CD8-positive, alpha-beta memory T cell (primary cell): ENCODE measurements at places on chromosomes 1 and 21.

DNA sequence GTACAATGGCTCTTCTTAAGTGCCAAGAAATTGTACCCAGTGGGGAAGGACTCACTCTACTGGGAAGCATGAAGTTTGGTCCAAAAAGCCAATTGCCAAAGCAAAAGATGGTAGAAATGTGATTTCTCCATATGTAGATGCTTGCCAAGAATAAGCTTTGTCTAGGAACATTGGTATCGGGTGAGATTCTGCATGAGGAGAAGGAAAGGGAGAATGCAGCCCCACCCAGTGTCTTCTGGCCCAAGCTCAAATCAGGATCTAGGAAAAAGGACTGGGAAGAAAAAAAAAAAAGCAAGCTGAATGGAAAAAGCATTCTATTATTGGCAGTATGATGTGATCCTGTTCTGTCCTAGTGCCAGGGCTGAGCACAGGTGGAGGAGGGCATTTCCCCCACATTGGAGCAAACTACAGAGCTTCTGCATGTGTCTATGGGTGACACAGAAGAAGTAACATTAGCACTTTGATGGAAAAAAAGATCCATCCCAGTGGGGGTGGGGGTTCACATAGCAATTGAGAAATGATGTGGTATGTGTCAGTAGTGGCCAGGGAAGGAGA lies 226.6 kb downstream of the KCNH1 start:
- no peak overlapping the region for H3K4me3 ChIP-seq
- DNase-seq, result no peak
- H3K36me3 ChIP-seq, result no peaks in the 10 kb centered on the region
- H3K27ac ChIP-seq, result no peak overlapping the region
- H3K4me1 ChIP-seq, result no peaks in the 10 kb centered on the region

DNA sequence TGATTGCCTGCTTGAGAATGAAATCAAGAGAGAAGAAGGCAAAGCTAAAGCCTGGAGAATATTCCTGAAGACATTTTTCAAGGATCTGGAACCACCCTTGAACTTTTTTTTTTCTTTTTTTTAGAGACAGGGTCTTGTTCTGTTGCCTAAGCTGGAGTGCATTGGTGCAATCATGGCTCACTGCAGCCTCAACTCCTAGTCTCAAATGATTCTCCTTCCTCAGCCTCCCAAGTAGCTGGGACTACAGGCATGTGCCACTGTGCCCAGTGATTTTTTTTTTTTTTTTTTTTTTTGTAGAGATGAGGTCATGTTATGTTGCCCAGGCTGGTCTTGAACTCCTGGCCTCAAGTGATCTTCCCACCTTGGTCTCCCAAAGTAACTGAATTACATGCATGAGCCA lies 22.2 kb upstream of the IRF2BP2 start:
- no peaks in the 10 kb centered on the region for H3K4me1 ChIP-seq
- H3K27ac ChIP-seq, result no peak overlapping the region
- no peak overlapping the region for H3K4me3 ChIP-seq
- no peaks in the 10 kb centered on the region for H3K36me3 ChIP-seq
- DNase-seq, result no peak

- no peaks in the 10 kb centered on the region for H3K27me3 ChIP-seq
- no peak overlapping the region for H3K27ac ChIP-seq
- H3K4me1 ChIP-seq, result no peaks in the 10 kb centered on the region
- no peaks in the 10 kb centered on the region for H3K36me3 ChIP-seq
- no peak for DNase-seq
- H3K4me3 ChIP-seq, result no peak overlapping the region
Measured at GRCh38 chr1:175763797-175764196, 20.4 kb upstream of the TNR start.

DNA sequence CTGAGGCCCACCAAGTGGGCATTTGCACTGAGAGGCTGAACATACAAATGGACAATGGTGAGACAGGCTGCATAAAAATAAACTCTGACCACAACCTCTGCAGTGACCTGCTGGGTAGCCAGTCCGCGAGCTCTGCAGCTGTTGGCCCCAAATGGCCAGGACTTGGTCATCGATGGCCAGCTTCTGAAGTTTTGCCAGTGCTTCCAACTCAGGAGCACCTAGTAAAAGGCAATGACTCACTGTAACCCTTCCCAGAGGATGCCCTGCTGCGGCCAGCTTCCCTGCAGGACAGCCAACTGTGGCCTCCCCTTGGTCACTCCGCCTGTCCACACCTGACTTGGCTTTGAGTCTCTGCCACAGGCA lies 185.4 kb downstream of the DYRK1A start:
- H3K36me3 ChIP-seq, result no peaks in the 10 kb centered on the region
- no peak overlapping the region for H3K27ac ChIP-seq
- no peaks in the 10 kb centered on the region for H3K27me3 ChIP-seq
- peaks cover 8% of the 10 kb centered on the region for H3K4me1 ChIP-seq
- DNase-seq, result no peak

DNA sequence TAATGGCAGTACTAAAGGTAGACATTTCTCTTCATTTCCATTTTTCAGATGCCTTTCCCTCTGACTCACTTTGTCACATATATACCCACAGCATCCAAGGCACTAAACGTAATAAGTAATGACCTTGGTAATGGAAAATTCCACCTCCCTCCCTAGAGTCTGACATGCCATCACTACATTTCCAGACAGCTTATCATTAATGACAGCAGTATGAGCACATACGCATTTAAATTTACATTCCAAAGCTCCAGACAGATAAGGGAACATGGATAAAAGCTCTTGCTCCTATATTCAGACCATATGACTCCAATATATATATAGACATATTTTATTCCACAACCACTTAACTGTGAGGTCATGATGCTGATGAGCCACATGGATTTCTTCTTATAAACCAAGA lies 191.7 kb upstream of the GORAB start:
- H3K36me3 ChIP-seq, result no peaks in the 10 kb centered on the region
- DNase-seq, result no peak
- no peaks in the 10 kb centered on the region for H3K27me3 ChIP-seq
- no peak overlapping the region for H3K27ac ChIP-seq
- no peak overlapping the region for H3K4me3 ChIP-seq

DNA sequence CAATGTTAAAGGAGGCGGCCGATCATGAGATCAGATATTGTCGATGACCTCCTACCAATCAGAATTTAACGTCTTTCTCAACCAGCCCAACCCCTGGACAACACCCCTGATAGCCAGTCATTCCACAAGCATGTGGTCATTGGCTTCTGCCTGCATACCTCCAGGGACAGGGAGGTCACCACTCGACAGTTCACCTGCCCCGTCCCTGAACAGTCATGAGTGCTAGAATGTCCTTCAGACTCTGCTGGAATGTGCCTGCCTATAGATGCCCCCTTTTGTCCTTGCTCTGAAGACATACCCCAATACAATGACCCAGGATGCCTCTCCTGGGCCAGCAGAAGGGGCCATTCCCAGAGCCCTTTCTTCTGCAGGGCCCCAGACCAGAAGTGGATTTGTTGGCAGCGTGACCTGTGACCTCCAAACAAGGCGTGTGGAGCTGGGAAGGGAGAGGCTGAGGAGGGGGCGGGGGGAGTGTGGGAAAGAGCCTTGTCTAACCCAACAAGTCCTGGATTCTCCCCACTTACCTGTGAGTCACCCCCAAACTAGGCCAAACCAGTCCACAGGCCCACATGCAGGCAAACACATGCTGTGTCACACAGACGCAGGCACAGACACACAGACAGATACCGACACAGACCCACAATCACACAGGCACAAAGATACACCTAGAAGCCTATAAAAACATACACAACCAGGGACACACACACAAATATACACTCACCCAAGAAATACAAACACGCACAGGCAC lies 2.2 kb downstream of the CRYBG2 start:
- H3K36me3 ChIP-seq, result no peaks in the 10 kb centered on the region
- no peak for DNase-seq
- no peaks in the 10 kb centered on the region for H3K27me3 ChIP-seq
- H3K4me1 ChIP-seq, result no peaks in the 10 kb centered on the region
- no peak overlapping the region for H3K27ac ChIP-seq

DNA sequence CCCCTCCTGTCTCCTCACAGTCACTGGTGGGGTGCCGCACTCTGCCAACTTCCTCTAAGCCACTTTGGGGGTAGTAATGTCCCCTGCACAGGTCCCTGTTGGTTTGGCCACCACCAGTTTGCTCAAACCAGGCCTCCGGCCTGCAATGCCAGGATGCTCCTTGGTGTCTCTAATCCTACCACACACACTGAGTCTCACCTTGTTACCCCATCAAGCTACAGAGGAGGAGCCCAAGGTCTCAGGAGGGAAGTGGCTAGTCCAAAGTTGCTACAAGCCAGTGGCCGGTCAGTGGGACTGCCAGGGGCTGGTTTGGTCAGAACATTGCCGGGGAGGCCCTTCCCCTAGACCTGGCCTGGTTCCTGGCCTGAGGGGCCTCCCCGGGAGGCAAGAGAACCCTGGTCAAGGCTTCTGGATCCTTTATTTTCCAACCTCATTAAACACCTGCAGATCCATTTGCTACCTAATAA lies 21.5 kb upstream of the LRP8 start:
- no peak overlapping the region for H3K4me3 ChIP-seq
- H3K27me3 ChIP-seq, result no peaks in the 10 kb centered on the region
- no peaks in the 10 kb centered on the region for H3K4me1 ChIP-seq

DNA sequence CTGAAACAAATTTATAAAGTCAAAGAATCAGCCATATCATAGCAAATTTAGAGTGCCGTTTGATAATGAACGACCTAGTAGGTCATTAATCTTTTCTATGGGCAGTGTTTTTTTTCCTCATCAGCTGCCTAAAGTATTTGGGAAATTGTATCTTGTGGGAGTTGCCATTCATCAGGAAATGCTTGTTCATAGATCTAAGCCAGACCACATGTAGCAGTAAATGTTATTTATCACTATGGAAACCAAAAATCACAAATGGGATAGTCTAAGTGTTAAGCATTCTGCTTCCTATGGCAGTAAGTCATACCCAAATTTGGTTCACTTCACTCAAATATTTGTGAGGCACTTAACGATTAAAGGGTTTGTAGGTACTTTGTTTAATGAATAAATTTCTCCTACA lies 52.9 kb downstream of the LRRC8D start:
- DNase-seq, result no peak
- H3K36me3 ChIP-seq, result no peaks in the 10 kb centered on the region
- H3K27me3 ChIP-seq, result no peaks in the 10 kb centered on the region
- no peak overlapping the region for H3K4me3 ChIP-seq

DNA sequence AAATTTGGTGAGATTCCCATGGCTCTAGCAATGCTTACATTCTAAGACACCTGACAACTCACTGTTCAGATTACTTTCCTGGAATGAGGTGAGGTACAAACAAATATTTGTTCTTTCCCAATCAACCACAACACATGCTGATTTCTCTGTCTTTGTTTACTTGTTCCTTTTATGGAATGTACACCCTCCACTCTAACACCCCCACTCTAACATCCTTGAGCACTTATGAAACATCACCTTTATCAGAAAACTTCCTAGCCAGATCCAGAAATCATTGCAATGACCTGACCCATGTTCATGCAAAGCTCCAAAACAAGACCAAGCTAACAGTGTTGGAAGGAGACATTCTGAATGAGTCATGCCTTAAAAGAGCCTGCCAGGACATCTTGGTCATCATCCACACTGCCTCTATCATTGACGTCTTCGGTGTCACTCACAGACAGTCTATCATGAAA lies 35.5 kb downstream of the HSD3B1 start:
- H3K27ac ChIP-seq, result no peak overlapping the region
- H3K4me3 ChIP-seq, result no peak overlapping the region
- no peaks in the 10 kb centered on the region for H3K36me3 ChIP-seq
- H3K27me3 ChIP-seq, result peaks cover 3% of the 10 kb centered on the region
- no peak for DNase-seq

- no peaks in the 10 kb centered on the region for H3K4me1 ChIP-seq
- no peak overlapping the region for H3K4me3 ChIP-seq
- no peak overlapping the region for H3K27ac ChIP-seq
- no peaks in the 10 kb centered on the region for H3K27me3 ChIP-seq
- no peaks in the 10 kb centered on the region for H3K36me3 ChIP-seq
Measured at GRCh38 chr1:86069757-86070145, 86.8 kb downstream of the COL24A1 start.

DNA sequence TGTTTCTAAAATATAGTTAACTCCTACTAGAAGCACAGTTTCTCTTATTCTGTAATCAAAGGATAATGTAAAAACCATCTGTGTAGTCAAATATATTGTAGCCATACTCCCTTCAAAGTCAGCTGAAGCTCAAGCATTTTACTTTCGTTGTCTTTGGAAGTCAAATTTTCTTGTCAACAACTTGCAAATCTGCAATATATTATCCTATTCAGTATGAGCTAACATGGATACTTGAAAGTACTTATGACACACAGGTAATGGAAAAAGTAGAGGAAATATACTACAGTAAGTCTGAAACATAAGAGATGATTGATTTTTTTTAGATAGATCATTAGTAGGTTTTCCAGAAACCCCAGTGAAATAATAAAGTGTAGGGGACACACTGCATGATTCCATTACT lies 121.5 kb downstream of the COL24A1 start:
- no peak overlapping the region for H3K4me3 ChIP-seq
- no peak for DNase-seq
- no peaks in the 10 kb centered on the region for H3K36me3 ChIP-seq
- H3K4me1 ChIP-seq, result no peaks in the 10 kb centered on the region

- no peaks in the 10 kb centered on the region for H3K36me3 ChIP-seq
- no peak overlapping the region for H3K27ac ChIP-seq
Measured at GRCh38 chr1:91603409-91603808, 102.8 kb downstream of the CDC7 start.

DNA sequence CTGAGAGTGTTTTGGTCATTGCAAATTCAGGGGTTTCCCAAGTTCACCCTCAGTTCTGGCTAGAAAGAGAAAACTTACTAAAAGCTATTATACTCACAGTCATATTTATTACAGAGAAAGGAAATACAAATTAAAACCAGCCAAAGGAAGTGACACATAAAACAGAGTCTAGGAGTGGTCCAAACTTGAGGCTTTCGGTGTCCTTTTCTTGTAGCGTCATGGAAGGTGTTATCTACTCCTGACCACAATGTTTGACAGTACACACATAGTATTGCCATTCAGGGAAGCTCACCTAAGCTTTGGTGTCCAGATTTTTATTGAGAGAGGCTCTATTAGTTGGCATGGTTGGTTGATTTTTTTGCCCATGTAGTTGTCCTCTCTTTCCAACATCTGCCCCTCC lies 59.0 kb downstream of the SLC35A3 start:
- H3K36me3 ChIP-seq, result no peaks in the 10 kb centered on the region
- no peak overlapping the region for H3K4me3 ChIP-seq
- no peak for DNase-seq
- H3K4me1 ChIP-seq, result peaks cover 5% of the 10 kb centered on the region

DNA sequence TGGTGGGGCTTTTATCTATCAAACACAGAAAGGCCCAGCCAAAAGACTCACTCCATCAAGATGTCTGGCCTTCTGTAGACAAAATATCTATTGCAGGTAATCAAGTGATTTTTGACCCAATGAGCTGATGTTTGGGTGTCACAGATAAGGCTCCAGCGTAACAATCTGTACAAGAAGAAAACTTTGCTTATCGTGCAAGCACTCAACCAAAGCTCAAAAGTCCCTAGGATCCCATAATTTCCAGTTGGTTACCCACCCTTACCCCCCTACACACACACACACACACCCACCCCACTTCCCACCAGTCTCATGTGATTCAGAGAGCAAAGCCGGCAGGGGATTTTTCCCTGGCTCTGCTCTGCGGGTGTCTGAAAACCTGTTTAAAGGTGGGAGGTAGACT lies 5.8 kb downstream of the ITPKB start:
- peak overlapping the region; percentile 65 for H3K4me3 ChIP-seq
- DNase-seq, result peak; percentile 46
- peak overlapping the region; percentile 35 for H3K27ac ChIP-seq
- H3K36me3 ChIP-seq, result peaks cover 30% of the 10 kb centered on the region
- H3K4me1 ChIP-seq, result peaks cover 48% of the 10 kb centered on the region

- H3K27me3 ChIP-seq, result no peaks in the 10 kb centered on the region
- H3K27ac ChIP-seq, result no peak overlapping the region
- no peaks in the 10 kb centered on the region for H3K4me1 ChIP-seq
- no peak for DNase-seq
- no peak overlapping the region for H3K4me3 ChIP-seq
Measured at GRCh38 chr1:41508290-41508689, 23.8 kb upstream of the EDN2 start.
